Urothelium cell line (cell line): ENCODE measurements at places on chromosomes 6 and 20.

- DNase-seq, result no peak
These were observed 96.7 kb downstream of the SLX4IP start for GRCh38 chr20:10531848-10532247.

DNA sequence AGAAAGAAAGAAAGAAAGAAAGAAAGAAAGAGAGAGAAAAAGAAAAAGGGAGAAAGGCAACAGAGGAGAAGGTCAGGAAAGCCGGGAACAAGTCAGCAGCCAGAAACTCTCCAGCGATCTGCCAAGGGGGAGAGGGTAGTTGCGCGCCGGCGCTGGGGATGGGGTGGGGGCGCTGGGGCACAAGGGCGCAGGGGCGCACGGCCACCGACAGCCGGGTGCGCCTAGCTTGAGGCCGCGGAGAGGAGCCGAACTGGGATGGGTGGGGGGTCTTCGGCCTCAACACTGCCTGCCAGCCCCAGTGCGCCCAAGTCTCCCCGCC lies 533 bp upstream of the RSPO3 start:
- DNase-seq, result no peak

DNA sequence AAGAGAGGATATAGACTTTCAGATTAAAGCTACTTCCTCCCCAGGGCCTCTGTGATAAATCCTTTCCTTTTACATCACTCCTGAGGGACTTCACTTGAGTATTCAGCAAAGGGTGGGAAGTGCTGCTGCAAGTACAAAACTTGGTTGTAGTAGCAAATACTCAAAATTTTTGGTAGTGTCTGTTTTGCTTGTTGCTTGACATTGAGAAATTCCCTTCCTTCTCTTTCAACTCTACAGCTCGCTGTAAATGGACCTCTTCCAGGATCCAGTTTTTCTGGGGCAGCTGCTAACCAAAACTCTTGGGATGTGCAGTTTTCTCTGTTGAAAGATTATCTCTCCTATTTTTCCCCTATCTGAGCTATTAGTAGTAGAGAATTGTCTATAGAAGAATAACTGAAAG lies 472.0 kb downstream of the CD109 start:
- no peak for DNase-seq

DNA sequence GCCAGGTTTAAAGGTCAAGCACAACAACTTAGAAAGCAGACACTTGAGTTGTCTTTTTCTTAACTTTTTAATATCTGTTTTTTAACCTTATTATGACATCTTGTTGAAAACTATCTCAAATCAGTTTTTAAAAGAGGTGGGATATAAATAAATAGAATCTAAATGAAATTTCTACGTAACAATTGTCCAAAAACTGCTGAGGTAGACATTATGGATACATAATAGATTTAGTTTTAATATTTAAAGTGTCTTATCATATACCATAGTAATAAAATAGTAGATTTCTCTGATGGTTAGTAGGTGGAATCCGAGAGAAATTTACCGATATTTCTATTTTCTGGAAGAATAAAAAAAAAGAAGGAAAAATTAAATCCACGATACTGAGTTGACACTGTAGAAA lies 113.9 kb upstream of the MMS22L start:
- no peak for DNase-seq

DNA sequence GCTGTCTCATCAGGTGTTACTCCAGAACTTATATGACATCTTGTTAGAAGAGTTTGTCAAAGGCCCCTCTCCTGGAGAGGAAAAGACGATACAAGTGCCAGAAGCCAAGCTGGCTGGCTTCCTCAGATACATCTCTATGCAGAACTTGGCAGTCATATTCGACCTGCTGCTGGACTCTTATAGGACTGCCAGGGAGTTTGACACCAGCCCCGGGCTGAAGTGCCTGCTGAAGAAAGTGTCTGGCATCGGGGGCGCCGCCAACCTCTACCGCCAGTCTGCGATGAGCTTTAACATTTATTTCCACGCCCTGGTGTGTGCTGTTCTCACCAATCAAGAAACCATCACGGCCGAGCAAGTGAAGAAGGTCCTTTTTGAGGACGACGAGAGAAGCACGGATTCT lies 43.7 kb upstream of the SMIM28 start:
- DNase-seq, result no peak

DNA sequence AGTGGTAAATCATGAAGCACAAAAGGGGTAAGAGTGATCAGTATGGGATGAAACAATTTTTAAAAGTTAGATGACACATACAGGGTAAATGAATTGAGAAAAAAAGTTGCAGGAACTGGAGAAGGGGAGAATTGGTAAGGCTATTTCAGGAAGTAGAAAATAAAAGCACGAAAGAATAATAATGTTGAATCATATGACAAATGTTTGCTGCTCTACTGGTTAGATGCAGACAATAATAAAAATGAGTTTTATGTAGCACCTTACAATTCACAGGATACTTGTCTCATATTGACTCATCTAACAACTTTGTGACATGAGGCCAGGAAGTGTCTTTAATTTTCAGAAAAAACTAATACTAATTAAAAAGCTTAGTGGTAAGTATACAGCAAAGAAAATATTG lies 566.5 kb upstream of the MARCKS start:
- DNase-seq, result no peak

DNA sequence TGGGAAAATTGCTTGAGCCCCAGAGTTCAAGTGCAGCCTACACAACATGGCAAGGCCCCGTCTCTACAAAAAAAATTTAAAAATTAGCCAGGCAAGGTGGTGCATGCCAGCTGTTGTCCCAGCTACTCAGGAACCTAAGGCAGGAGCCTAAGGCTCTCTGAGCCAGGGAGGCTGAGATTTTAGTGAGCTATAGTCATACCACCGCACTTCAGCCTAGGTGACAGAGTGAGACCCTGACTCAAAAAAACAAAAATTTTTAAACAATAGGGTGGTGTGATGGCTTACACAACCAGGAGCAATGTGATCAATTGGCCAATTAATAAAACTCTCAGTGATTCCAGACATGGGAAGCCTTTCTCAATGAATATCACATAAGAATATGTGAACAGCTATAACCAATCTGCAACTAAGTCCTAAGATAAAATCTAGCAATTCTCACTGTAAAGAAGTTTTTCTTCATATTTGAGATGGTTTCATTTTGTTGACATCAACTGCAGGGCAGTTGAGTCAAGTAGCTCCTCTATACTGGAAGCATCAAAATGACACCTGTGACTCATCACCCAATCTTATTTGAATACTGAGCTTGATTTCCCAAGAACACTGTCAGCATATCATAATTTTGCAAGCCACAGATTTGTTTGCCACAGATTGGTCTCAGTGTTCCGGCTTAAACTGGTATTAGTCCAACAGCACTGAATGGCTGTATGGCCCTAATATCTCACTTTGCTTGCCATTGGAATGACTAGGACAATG lies 169.0 kb upstream of the GJE1 start:
- DNase-seq, result no peak

DNA sequence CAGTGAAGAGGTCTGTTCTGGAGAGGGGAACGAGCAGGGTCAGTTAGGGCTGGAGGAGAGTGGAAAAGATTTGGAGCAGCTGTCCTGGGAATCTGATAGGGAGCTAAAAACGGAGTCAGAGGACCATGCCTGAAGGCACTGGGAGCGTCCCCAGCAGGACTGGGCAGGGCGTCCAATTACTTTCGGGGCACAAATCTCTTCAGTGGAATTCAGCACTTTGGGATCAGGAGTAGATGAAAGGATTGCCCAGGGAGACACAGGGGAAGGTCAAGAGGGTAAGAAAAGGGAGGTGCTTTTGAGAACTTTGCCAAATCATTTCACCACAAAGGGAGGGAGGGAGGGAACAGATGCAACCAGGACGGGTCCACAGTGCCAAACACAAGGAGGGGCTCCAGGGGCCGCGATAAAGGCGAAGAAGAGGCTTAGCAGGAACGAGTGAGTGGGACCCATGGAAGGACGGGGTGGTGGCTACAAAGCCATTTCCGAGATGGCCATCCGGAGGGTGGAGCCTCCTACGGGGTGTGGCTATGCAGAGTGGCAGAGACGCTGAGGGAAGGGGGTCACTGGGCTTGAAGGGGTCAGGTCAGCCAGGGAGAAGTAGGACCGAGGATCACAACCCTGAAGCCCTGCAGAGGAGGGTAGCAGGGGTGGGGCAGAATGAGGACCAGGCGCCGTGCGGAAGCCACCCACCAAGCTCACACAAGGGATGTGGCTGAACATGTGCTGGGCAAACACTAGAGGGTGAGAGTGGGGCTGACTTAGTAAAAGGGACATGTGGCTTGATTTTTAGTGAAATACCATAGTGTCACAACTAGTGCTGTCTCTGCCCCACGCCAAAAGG lies 180.0 kb upstream of the RREB1 start:
- no peak for DNase-seq

- DNase-seq, result no peak
These were observed 72.4 kb downstream of the ADGRG6 start for GRCh38 chr6:142374091-142374770.

GRCh38 chr6:125733516-125734300 lies 15.7 kb upstream of the HEY2 start:
- DNase-seq, result no peak

DNA sequence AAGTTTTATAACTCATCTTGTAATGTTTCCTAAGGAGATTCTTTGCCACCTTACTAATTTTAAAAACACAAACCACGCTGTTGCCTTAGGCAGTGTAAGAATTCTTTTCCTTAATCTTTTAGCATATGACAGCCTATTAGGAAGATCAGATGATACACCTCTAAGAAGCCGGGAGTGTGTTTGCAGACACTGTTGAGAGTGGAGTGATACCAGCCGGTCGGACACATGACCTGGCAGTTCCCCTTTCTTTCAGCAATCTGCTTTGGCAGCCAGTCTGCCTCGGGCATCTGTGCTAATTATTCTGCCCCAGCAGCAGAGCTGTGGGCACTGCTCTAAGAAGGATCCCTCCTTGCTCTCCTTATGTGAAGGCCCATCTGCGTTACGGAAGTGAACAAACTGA lies 50.9 kb downstream of the PLCB4 start:
- no peak for DNase-seq

- DNase-seq, result no peak
These were observed 95.7 kb upstream of the HMGCLL1 start for GRCh38 chr6:55674672-55675071.

GRCh38 chr20:37955511-37955910 lies 52.6 kb downstream of the VSTM2L start:
- DNase-seq, result no peak

DNA sequence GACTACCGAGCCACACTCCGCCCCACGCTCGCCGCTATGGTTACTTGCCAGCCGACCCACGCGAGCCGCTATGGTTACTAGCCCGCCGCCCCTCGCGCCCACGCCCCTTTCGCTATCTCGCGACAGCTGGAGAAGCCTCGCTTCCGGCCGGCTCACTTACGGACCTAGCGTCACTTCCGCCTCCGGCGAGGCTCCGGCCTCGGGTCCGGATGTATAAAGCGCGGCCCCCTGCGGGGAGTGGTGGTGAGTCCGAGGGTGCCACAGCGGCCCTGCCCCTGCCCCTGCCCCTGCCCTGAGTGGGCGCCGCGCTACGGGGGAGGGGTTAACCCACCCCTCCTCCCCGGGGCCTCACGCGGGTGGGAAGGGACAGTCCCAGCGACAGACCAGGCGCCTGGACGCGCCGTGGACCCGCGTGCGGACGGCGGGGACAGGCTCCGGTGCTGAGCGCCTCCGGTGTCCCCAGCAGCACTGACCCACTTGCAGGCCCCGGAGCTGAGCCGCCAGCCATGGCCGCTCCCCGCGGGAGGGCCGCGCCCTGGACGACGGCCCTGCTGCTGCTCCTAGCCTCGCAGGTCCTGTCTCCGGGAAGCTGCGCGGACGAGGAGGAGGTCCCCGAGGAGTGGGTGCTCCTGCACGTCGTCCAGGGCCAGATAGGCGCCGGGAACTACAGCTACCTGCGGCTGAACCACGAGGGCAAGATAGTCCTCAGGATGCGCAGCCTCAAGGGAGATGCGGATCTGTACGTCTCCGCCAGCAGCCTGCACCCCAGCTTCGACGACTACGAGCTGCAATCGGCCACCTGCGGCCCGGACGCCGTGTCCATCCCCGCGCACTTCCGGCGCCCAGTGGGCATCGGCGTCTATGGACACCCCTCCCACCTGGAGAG lies at the start of the genes C6orf120 and WDR27:
C6orf120 (plus strand) TSS at position 173 of the 886 bp plus-strand sequence; CDS start at position 507, 334 bp downstream.
WDR27 (minus strand) TSS at position 76 of the 886 bp plus-strand sequence. CDS start 13,024 bp downstream, outside the sequence.
- peak; percentile 96 for DNase-seq

DNA sequence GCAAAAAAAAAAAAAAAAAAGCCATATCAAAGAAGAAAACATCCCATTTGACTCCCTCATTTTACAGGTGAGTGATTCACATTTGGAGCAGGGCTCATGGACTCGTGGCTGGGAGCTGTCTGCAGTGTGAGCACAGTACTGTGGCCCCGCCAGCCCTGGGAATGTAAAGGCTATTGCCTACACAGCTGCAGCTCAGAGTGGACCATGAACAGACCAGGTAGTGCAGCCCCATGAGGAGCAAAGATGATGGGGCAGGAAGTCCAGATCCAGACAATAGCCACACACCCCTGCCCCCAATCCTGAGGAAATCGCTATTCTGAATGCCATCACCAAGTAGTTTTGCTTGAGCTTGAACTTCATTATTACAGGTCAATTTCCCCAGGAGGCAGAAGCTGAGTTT lies 55.4 kb downstream of the LINC00237 start:
- DNase-seq, result no peak

DNA sequence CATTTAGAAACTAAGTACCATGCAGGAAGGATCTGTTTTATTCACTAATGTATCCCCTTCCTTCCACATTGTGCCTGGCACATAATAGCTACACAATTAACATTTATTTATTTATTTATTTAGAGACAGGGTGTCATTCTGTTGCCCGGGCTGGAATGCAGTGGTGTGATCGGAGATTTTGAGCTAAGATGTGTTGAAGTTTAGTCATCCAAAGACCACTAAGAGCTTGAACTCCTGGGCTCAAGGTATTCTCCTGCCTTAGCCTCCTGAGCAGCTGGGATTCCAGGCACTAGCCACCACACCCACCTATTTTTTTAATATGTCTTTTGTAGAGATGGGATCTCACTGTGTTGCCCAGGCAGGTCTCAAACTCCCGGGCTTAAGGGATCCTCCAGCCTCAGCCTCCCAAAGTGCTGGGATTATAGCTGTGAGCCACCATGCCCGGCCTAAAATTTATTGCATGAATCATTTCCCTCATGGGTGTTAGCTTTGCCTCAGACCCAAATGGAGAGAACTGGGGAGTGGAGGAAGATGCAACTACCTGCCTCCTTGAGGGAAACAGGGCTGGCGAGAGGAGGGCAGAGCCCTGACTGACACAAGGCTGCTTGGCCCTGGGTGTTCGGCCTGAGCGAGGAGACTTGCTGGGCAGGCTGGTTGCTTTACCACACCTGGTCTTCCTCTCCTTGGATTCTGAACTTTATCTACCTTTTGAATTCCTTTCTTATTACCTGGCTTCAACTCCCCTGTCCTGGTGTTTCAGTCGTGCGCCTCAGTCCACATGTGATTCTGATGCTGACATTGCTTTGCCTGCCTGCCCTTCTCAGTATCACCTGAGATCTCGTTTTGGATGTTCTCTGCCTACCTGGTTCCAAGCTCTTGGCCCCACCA lies 1.7 kb upstream of the DYNLT1 start:
- DNase-seq, result no peak

DNA sequence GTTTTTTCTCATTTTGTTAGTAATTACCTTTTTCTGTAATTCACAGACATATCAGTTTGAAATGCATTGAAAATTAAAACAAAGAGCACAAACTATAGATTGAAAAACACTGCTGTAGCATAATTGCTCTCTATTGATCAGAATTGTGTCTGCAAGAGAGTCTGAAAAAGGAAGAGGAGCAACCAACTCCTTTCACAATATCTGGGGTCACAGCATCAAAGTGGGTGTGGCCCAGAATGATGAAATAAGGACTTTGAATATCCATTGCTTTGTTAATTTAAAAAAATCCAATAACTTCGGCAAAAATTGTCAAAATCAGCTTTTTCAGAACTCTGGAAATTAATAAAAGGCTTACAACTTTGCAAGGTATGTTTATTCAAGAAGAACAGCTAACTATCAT lies 99.2 kb downstream of the MYLK4 start:
- DNase-seq, result no peak
